Activated CD4-positive, alpha-beta T cell treated with anti-CD3 and anti-CD28 coated beads, Interleukin-2, amount 10 ng/mL, durations not matched to agents 7 days and 5 days (primary cell): ENCODE measurements at places on chromosomes 2 and 18. TPM values are rescaled to one million over a fixed set of nuclear protein-coding genes. Genes with fewer than 3 reads are reported as not detected.

Gene GIGYF2
- total RNA-seq = 58.7 TPM

Gene EMILIN1
- total RNA-seq = 0.56 TPM

Gene TRABD2A
- total RNA-seq = 74.6 TPM

Gene ZC3H8
- 18.0 TPM for total RNA-seq

Gene CXCR1
- total RNA-seq = 1.1 TPM

Gene HADHB
- 72.7 TPM for total RNA-seq

Gene CFAP221
- not detected for total RNA-seq

Gene HOXD12
- not detected for total RNA-seq

Gene ZNF892
- total RNA-seq = 4.0 TPM

Gene HOXD11
- not detected for total RNA-seq

Gene ZNF513
- total RNA-seq = 15.4 TPM

Gene NT5DC4
- not detected for total RNA-seq

Gene TMEM169
- 2.6 TPM for total RNA-seq

Gene ITGA6
- total RNA-seq = 47.2 TPM

Gene FAM237A
- not detected for total RNA-seq

Gene SCN7A
- not detected for total RNA-seq

Gene CYS1
- total RNA-seq = 0.15 TPM

Gene INSIG2
- 25.4 TPM for total RNA-seq

Gene TCF23
- total RNA-seq = not detected

Gene AMER3
- not detected for total RNA-seq

Gene FKBP7
- total RNA-seq = 2.1 TPM

Gene MAPK4
- not detected for total RNA-seq

Gene IL18R1
- total RNA-seq = 22.1 TPM

Gene RUFY4
- total RNA-seq = 2.7 TPM

Gene SCN2A
- total RNA-seq = not detected

Gene TSN
- 63.5 TPM for total RNA-seq

Gene DPP10
- total RNA-seq = not detected

Gene EFHD1
- 0.32 TPM for total RNA-seq

Gene UBXN2A
- total RNA-seq = 9.6 TPM

Gene SCYGR1
- not detected for total RNA-seq

Gene WIPF1
- 423 TPM for total RNA-seq

Gene LIMS1
- 63.2 TPM for total RNA-seq

Gene C1D
- 14.6 TPM for total RNA-seq

Gene TP53I3
- total RNA-seq = 2.7 TPM

Gene DES
- total RNA-seq = not detected

Gene RGPD4
- not detected for total RNA-seq

Gene GAL3ST2
- not detected for total RNA-seq

Gene DNAJC5G
- total RNA-seq = not detected

Gene FEV
- total RNA-seq = not detected

Gene FN1
- 0.60 TPM for total RNA-seq

Gene PARD3B
- total RNA-seq = 0.50 TPM

Gene POTEJ
- not detected for total RNA-seq

Gene FBXO36
- total RNA-seq = 0.82 TPM
